GM04503 (cell line): ENCODE measurements at places on chromosomes 6 and 20.

DNA sequence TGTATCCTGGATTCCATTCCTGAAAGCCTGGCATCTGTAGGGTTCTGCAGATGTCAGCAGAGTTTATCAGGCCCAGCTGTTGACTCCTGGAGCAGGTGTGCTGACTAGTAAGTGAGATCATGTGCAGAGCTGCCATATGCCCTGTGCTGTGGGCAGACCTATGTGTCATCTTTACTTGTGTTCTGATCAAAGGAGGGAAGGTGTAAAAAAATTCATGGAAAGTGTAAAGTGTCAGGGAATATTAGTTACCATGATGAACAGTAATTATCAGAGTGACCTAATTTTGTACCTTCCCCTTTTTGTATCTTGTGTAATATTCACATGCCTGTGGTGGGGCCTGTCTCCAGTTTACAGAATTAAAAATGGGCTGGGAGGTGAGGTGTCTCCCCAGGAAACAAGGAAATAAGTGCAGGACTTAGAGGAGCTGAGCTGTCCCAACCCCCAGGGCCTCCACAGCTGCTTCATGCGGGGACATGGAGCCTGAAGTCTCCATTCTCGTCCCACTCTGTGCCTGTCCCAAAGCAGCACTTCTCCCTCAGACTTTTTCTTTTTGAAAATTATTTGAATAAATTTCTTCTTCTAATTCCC lies 148.2 kb upstream of the GGTLC1 start:
- DNase-seq, result no peak

DNA sequence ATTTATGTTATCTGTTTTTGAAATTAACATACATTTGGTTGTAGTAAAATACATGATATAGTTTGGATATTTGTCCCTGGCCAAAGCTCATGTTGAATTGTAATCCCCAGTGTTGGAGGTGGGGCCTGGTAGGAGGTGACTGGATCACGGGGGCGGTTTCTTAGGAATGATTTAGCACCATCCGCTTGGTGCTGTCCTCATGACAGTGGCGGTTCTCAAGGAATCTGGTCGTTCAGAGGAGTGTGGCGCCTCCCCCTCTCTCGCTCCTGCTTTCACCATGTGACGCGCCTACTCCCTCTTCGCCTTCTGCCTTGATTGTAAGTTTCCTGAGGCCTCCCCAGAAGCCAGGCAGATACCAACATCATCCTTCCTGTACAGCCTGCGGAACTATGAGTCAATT lies 29.0 kb downstream of the CTCFL start:
- DNase-seq, result no peak

DNA sequence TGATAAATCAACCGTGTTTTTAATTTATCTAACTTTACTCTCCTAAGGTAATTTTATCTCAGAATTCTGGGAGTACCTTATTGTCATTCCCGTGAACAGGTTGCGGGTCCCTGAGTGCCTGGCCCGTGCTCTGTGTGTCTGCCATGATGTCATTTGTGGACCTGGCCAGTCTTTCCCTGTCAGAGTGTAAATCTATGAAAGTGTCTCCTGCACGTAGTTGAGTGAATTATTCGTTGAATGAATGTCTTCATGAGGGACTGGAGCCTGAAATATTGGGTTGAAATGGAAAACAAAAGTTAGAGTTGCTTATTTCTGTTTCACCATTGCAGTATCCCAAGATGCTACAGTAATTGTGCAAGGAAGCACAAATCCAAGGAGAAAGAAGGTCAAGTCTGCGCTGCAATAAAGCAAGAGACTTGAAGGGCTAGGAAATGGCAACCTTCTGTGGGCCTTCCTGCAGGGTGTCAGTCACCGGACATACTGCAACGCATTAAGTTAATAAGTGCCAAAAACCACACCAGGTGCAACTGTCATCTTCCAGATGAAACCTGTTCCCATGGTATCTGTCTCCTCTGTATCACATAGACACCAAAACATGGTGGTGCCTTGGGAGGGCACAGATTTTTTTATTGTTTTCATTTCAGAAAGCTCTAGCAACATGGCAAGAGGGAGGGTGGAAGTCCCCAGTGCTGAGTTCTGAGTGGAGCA lies 135.5 kb downstream of the ZDHHC14 start:
- DNase-seq, result no peak

DNA sequence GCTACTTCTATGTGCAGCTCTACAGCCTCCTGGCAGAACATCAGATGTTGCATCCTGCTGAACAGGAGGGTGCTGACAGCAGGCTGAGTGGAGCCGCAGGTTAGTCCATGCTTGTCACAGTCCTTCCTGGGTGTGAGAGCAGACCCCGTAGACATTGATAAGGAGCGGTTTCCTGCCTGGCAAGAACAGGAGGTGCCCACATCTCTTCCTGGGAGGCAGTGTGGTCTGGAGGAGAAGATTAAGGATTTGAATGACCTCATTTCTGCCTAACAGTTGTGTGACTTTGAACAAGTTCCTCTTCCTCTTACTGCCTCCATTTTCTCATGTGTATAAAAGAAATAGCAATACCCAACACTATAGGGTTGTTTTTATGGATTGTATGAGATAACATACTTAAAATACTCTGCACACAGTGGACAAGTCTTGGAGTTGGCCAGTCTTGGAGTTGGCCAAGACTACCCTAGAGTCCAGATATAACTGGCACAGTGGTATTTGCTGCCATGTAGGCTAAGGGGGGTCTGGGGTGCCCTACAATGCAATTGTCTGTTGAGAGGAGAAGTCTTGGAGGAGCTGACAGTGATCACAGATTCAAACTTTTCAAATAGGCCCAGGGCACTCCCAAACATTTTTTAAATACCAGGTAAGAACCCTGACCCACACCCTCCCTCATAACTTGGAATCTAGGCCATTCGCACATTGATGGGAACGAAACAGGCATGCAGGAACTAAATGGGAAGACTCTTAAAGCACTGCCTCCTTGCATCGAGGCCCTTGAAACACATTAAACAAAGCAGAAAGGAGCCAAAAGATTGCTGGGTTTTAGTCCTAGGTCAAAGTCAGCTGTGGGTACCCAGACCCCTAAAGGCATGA lies 32.6 kb upstream of the TBC1D7 start:
- DNase-seq, result no peak

- DNase-seq, result no peak
Observed at GRCh38 chr6:52438926-52439325, 18.8 kb downstream of the EFHC1 start.

DNA sequence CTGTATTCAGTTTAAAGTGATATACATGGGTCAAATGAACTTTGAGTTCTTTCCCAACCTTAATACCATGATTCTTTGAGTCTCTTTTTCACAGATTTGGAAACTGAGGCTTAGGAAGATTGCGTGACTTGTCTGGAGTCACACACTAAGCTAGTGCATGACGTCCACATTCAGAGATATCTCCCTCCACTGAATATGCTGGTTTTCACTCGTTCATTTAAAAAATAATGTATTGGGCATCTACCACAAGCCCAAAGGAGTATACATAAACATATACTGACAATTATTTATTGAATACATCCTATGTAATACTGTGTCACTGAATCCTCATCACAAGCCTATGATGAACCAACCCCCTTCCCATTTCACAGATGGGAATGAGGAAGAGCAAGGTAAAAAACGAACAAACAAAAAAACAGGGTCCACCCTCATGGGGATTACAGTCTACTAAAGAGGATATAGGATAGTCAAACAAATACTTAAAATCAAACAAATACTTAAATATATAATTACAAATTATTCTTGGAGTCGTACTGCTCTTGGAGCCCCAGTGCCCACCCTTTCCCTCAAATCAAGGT lies 611 bp upstream of the TM9SF4 start:
- no peak for DNase-seq

GRCh38 chr20:41049451-41049850 lies 20.8 kb downstream of the TOP1 start:
- DNase-seq, result no peak

DNA sequence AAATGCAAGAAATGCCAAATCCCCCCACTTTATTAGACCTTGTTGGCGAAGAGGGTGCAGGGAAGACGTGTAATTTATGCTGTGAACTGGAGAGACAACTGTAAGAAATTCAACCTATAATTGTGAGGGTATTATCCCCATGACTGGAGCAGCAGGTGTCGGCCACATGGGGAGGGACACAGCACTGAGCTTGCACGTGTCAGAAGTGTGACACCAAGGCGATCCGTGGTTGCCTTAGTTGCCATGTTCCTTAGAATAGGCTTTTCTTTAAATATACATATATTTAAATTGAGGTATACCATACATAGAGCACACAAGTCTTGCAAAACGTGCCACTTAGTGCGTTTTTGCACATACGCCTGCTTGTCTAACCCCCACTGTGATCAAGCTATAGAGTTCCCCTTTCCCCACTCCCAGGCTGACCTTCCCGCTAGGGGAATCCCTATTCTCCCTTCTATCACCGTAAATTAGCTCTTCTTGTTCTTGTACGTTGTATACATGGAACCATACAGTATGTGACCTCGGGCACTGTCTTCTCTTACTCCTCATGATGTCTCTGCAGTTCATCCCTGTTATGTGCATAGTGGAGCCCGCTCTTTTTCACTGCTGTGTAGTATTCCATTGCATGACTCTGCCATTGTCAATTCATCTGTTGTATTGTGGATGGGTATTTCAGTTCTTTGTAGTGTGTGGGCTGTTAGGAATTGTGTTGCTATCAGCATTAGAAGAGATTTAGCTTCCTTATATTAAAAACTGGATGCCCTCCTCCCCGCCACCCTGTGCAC lies 81.6 kb upstream of the PMEPA1 start:
- no peak for DNase-seq

GRCh38 chr6:90646940-90647339 lies 60.1 kb upstream of the MAP3K7 start:
- no peak for DNase-seq

DNA sequence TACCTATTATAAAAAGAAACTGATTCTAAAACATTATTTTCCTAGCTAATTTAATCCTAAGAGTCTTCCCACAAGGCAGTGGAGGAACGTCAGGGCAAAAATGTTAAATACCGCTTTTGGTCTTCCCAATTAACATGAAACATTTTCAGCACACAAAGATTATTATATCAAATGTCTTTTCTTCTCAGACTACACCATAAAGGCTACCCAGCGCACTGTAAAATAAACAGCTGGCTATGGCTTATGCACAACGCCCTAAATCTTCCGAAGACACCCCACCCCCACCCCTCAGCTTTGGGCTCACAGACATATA lies 1.0 kb downstream of the NUDT3 start:
- DNase-seq, result no peak

DNA sequence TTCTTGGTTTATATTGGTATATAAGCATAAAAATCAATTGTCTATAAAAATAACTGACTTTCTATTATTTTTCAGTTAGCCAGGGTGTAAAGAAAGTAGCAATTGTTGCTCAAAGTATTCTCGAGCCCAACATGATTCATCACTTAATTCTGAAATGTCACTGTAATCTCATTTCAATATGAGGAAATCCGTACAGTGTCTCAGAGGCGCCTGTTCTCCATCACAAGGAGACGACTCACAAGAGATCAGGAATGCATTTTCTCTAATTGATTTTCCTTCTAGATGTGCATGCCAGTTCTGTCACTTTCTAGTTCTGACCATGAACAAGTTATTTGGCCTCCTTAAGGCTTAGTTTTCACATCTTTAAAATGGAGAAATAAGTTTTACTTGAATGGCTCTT lies 753.1 kb downstream of the MAFB start:
- no peak for DNase-seq

DNA sequence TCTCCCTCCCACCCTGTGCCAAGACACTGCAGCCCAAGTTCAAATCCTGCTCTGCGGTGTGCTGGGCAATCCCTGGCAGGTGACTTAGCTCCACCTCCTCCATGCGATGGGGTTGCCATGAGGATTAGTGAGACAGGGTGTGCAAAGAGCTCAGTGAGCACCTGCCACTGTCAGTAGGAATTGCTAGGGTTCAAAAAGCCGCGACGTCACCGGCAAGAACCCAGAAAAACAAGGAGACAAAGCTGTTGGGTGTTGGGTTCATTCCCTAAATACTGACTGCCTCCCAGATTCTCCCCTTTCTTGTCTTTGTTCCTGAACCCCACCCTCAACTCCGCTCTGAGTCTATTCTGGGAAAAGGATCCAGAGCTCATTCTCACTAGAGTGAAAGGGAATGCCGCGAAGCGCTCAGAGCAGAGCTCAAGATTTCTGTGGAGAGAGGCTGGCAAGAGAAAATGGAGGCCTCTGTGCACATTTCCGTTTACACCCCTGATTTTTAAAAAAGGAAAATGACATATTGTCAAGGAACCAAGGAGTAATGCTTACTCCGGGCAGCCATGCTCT lies 13.3 kb downstream of the PMEPA1 start:
- no peak for DNase-seq

GRCh38 chr20:43723186-43723585 lies 3.6 kb downstream of the GTSF1L start:
- no peak for DNase-seq

GRCh38 chr20:14189794-14190402 lies 147.5 kb downstream of the FLRT3 start:
- no peak for DNase-seq

DNA sequence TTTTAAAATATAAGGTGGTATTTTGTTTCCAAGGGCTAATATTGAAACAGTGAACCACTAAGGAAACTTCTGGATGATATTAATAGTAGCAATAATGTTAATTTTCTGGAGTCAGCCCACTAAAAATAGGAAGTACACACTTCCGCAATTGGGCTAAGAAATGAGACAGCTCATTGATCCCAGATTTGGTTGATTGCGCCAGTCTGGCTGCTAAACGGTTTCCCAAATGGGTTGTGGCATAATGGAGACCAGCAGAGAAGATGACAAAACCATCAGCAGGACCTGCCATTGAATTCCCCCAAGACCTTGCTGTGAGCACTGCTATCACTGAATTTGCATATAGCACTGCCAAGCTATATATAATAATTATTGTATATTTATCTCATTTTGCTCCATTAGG lies 71.2 kb upstream of the SGK1 start:
- no peak for DNase-seq

DNA sequence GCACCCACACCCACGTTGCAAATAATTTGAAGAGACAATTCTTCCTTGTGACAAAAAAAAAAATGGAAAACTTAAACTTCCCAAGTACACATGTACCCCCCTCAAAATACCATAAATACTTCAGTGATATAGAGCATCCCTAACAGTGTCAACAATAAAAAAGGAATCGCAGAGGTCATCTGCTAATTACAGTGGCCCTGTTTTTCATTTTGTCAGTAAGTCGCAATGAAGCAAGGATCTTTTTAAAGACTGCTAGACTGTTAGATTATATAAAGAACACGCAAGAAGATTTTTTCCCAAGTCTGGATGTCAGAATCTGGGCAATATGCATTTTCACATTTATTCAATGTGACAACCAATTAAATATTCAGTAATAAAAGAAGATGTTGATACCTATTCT lies 93.9 kb downstream of the EPB41L2 start:
- no peak for DNase-seq
